ENCODE measurements at places on chromosomes 2 and 18.
A peak's percentile ranks its signal among the peaks of the same experiment; 100 is the strongest.

DNA sequence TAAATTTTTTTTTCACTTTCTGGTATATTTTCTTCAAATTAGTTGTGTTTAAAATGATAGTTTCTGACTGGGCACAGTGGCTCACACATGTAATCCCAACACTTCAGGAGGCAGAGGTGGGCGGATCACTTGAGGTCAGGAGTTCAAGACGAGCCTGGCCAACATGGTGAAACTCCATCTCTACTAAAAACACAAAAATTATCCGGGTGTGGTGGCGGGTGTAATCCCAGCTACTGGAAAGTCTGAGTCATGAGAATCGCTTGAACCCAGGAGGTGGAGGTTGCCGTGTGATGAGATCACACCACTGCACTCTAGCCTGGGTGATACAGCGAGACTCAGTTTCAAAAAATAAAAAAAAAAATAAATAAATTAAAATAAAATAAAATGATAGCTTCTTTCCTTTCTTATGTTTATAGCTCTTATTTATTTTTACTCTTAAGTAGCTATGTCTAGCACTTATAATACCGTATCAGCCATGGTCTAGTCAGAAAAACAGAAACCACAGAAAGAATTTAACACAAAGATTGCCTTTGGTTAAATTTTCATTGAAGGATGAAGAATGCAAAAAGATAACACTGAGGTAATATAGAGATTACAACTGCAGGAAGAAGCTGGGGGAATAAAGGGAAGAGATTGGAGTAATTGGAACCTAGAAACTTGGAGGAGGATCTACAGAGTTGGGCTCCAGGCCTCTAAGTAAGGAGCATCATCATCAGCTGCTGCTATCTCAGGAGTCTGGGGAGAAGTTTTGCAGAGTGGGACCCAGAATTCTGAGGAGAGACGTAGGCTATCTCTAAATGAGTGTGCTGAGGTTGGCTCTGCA, 54.7 kb upstream of the MBOAT2 start:
- DNase-seq = no peak

DNA sequence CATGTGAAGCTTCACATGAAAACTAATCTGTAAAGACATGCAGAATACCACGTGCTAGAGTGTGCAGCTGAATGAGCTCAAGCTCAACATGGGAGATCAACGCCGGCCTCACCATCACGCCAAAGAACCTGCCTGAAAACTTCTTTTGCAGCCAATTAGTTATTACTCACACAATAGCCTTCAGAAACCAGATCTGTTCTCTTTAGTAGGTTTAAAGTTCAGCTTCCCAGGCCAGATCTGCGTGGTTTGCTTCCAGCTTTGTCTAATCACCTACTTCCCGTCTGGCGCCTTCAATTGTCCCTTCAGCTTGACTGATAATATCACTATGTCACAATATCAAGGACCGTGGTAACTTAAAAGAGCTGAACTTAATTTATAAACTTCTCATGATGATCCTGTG, 68.0 kb upstream of the ZNF236 start:
- DNase-seq = no peak

DNA sequence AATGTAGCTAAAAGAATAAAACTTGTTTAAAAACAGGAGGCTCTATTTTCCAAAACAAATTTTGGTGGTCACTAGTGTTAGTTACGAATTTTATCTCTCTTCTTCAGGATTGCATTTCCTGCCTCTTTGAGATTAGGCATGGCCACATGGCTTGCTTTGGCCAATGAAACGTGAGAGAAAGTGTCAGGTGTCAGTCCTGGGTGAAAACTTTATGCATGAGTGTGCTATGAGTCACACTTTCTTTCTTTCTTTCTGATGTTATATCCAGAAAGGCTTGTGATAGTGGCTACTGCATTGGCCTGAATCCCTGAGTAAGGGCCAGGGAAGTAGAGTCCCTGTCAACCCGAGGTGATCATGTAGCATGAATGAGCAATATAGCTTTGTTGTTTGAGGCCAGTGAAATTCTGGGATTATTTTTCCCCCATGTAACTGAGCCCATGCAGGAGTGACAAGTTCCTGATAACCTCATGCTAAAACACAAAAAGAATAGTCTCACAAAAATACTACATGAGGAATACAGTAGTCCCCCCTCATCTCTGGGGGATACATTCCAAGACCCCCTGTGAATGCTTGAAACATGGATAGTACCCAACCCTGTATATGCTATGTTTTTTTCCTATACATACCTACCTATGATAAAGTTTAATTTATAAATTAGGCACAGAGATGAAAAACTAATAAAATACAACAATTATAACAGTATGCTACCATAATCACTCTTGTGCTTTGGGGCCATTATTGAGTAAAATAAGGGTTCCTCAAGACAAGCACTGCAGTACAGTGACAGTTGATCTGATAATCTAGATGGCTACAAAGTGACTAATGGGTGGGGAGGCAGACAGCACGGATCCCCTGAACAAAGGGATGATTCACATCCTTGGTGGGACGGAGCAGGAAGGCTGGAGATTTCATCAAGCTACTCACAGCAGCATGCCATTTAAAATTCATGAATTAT, 109.5 kb downstream of the CDC42EP3 start:
- DNase-seq = peak; percentile 58

- no peak for DNase-seq
Measured at GRCh38 chr18:39305766-39306165, 1740.2 kb upstream of the CELF4 start.

GRCh38 chr2:57434441-57434840, 612.2 kb upstream of the VRK2 start:
- DNase-seq = no peak

DNA sequence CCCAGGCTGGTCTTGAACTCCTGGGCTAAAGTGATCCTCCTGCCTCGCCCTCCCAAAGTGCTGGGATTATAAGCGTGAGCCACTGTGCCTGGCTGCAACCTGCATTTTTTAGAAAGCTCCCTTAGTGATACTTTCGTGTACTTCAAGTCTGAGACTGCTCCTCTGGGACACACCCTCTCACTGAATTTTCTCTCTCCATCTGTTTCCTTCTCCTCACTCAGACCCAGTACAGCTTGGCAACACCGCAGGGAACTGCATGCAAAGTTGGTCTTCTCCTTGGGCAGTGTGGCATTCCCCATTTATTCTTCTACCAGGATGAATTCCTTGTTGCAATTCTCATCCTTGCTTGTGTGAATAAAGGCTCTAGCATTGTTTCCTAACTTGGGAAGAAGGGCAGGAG, 175.9 kb downstream of the LPIN1 start:
- no peak for DNase-seq

DNA sequence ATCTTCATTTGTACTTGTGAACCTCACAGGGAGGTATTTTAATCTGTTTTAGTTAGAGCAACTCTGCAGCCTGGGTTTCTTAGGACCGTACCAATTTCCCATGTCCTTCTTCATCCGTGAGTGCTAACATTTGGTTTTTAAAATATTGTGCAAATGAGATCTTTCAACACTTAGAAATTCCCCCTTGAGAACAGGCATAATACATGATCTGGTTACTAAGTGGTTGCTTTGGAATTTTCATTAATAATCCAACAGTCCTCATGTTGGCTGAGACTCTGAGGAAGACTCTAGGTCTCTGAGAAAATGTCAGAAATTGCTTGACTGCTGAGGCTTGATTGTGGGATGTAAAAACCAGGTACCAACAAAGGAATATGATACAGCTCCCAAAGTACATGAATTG, 125.6 kb upstream of the CDCA7 start:
- DNase-seq = no peak

DNA sequence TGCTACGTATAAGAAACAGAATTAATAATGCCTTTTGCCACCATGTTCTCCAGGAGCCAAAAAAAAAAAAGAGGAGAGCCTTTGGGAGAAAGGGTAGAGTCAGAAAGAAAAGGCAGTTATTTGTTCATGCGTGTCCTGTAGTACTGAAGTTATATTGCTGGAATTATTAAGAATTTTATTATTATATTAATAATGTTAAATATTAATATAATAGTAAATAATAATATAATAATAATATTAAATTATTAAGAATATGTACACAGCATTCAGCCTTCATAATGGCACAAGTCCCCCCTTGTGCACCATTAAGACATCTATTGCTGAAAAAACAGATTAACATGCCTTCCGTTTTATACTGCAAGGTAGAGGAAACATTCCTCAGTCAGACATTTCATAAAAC, 8.1 kb downstream of the REG1A start:
- no peak for DNase-seq

- DNase-seq = no peak
Measured at GRCh38 chr18:11305507-11305906, 156.1 kb upstream of the PIEZO2 start.

DNA sequence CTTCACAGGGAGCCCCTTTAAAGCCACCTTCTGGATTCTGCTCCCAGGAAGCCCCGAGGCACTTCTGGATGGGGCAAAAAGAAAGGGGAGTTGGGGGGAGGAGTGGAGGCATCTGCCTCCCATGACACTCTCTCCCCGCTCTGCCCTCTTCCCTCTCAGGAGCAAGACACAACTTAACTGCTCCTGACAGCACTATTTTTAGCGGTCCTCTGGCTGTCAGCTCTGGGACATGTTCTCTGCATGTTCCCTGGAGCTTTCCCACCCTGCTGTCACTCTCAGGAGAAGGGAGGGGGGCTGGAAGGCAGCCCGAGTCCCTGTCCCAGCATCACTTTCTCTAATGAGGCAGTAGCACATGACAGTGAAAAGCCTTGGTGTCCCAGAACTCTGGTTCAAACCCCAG, 32.3 kb downstream of the PLB1 start:
- DNase-seq = no peak

- DNase-seq = no peak
Measured at GRCh38 chr2:200509235-200509611, 645 bp downstream of the KCTD18 start.

DNA sequence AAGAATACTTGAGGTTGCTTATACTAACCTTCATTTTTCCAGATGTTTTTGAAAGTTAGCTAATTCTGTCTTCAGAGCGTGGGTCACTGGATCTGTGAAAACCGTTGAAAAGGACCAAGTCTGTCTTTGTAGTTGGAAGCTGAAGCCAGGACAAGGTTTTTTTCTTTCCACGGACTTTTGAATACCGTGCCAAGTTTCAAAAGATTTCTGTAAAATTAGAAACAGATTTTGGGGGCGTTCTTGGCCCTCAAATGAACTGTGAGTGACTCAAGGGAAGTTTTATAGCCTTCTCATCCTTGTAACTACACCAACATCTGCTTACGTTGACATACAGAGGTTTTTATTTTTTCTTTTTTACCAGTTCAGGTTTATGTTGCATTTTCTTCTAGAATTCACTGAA, at the start of gene FAP:
FAP (minus strand) TSS at position 152 of the 400 bp plus-strand sequence; CDS start at position 34, 118 bp downstream.
- DNase-seq = no peak

GRCh38 chr2:36965751-36966369, 476 bp downstream of the STRN start:
- DNase-seq = peak; percentile 68

GRCh38 chr2:123165616-123166015, 859.5 kb upstream of the CNTNAP5 start:
- no peak for DNase-seq

GRCh38 chr18:31042406-31043181, at the start of gene DSC3:
TSS of gene DSC3 (minus strand) at chr18:31042742. CDS start at chr18:31042660, 82 bp downstream.
- no peak for DNase-seq

GRCh38 chr2:236604575-236605344, 35.1 kb downstream of the ACKR3 start:
- no peak for DNase-seq

DNA sequence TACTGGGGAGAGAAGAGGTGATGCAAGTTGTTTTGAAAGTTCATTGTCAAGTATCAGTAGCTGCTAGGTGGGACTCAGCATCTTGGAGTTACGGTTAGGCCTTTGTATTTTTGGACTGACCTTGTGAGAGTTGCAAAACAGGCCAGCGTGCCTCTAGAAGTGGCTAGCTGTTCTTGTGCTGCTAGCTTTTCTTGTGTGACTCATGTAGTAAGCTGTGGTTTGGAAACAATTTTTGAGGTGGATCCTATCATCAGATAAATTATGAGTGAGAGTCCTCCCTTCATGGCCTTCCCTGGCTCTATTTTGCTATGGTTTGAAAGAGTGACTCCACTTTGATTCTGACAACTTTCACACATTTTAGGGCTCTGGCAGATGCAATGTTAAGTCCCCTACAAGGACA, 409.2 kb upstream of the HS6ST1 start:
- DNase-seq = no peak

DNA sequence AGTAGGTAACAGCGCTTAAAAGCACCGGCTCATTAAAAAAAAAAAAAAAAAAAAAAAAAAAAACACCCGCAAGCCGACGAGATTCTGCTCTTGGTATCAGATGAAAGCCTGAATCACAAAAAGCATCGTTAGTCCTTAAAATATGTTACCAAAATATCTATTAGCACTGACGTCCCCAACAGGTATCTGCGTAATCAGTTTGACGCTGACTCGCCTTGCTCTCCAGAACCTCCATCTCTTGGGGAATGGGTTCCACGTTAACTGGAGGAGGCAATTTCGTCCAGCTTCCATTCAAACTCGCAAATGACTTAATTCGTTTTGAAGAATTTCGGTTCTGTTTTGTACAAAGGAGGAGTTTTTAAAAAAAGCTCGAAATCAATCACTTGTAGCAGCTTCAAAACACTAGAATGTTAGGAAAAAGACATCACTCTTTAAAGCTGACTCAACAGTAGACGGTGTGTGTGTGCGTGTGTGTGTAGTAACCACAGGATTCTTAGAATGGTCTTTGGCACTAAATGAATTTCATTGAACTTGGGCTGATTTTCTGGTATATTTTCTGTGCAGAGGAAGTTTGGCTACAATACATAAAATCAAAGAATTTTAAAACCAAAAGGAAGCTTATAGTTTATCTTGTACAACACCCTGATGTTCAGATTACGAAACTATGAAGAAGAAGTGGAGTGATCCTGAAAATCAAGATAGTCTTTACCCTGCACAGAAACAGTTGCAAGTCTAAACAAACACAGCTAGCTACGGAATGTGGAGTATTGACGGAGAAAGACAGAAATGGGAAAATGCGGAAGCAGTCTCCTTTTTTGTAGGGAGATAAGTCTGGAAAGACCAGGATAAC, 1.1 kb upstream of the PGAP1 start:
- DNase-seq = peak; percentile 87

- DNase-seq = no peak
Measured at GRCh38 chr18:49339146-49339545, 121.3 kb downstream of the DYM start.

- peak; percentile 40 for DNase-seq
Measured at GRCh38 chr18:3511980-3512379, 62.0 kb downstream of the TGIF1 start.

GRCh38 chr2:173359231-173359630, 4.6 kb downstream of the CDCA7 start:
- DNase-seq = peak; percentile 74

GRCh38 chr2:100224988-100225710, 82.8 kb upstream of the AFF3 start:
- DNase-seq = no peak

DNA sequence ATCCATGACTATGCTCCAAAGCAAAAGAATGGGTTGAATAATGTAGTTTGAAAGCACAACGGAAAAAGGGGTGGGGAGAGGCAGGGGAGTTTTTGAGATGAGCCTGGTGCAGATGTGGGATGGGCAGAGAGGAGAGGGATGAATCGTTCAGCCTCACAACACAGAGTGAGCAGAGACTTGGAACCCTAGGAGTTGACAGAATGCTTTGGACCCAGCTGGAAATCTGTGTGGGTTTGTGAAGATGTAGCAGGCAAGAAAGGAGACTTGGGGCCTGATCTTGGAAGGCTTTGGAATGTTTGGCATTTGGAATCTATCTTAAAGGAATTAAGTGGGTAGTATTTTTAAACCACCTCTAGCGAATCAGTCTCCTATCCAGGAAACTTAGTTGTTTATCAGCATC, 66.0 kb upstream of the KCTD1 start:
- no peak for DNase-seq

GRCh38 chr2:36597532-36598377, at the start of gene FEZ2:
TSS of gene FEZ2 (minus strand) at chr2:36598168. CDS start at chr2:36598142, 26 bp downstream.
- peak; percentile 81 for DNase-seq

- no peak for DNase-seq
Measured at GRCh38 chr18:45845410-45845809, 19.9 kb downstream of the SIGLEC15 start.

GRCh38 chr2:20180676-20181648, 44.0 kb downstream of the SDC1 start:
- DNase-seq = no peak
